ENCODE measurements at places on chromosomes 7 and 10. TPM values are rescaled to one million over a fixed set of nuclear protein-coding genes. Genes with fewer than 3 reads are reported as not detected.

ECHS1 gene
- 56.1 TPM for total RNA-seq

PIP4K2A gene
- total RNA-seq = 65.7 TPM

CYP2C19 gene
- not detected for total RNA-seq

NAT16 gene
- total RNA-seq = not detected

PRXL2A gene
- 5.1 TPM for total RNA-seq

TBX20 gene
- total RNA-seq = not detected

PDCD11 gene
- 19.2 TPM for total RNA-seq

FGFBP3 gene
- 1.2 TPM for total RNA-seq

NPTX2 gene
- total RNA-seq = 2.4 TPM

PON2 gene
- 77.8 TPM for total RNA-seq

SPDYE16 gene
- total RNA-seq = 0.36 TPM

LIPM gene
- not detected for total RNA-seq

GALNT17 gene
- 0.36 TPM for total RNA-seq

CCDC172 gene
- not detected for total RNA-seq

ABCC2 gene
- total RNA-seq = 1.8 TPM

BMPR1A gene
- 71.7 TPM for total RNA-seq

VWC2 gene
- total RNA-seq = not detected

PPA1 gene
- total RNA-seq = 219 TPM

ADARB2 gene
- not detected for total RNA-seq

COL17A1 gene
- total RNA-seq = under 0.01 TPM

PLXDC2 gene
- total RNA-seq = 86.9 TPM

NPSR1 gene
- total RNA-seq = not detected

VPS26A gene
- total RNA-seq = 41.3 TPM

NRG3 gene
- not detected for total RNA-seq

CCL24 gene
- not detected for total RNA-seq

CRHR2 gene
- total RNA-seq = not detected

SPAG6 gene
- not detected for total RNA-seq

COX19 gene
- total RNA-seq = 13.0 TPM

SORCS1 gene
- not detected for total RNA-seq

COBL gene
- under 0.01 TPM for total RNA-seq

GGCT gene
- 24.2 TPM for total RNA-seq

ADRB1 gene
- total RNA-seq = not detected

FANK1 gene
- total RNA-seq = 8.5 TPM

UNCX gene
- not detected for total RNA-seq

ITPRID1 gene
- not detected for total RNA-seq

INSYN2A gene
- 0.36 TPM for total RNA-seq

PRR15 gene
- 1.1 TPM for total RNA-seq

PPIF gene
- 39.1 TPM for total RNA-seq

TUBAL3 gene
- total RNA-seq = not detected

ETV1 gene
- 15.9 TPM for total RNA-seq

CTBP2 gene
- 65.1 TPM for total RNA-seq

UBE2H gene
- total RNA-seq = 61.2 TPM

ERVW-1 gene
- total RNA-seq = not detected

OR2A1 gene
- total RNA-seq = 0.36 TPM

ODAD2 gene
- 0.59 TPM for total RNA-seq

Data from osteoblast (primary cell).